ENCODE measurements at places on chromosomes 4 and X.
A peak's percentile ranks its signal among the peaks of the same experiment; 100 is the strongest.

DNA sequence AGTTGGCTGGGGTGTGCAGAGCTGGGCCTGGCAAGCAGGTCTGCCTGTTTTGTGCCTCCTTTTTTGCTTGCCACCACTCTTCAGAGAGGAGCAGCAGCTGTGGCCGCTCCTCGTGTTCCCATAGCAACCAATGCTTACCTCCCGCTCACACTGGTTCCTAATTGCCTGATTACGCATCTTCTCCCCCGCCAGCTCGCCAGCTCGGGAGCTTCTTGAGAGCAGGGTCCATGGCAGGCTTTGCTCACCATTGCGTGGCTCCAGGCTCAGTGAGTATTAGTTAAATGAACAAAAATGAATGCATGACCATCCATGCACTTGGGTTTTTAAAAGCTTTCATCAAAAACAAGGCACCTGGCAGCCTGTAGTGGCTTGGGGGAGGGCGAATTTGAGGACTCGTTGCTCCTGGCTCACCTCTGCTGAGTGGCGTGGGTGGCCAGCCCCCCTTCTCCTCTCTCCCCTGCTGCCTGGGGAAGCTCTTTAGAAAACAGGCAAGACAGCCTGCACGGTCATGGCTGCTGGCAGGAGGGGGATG is 14.2 kb upstream of the PJA1 start:
- DNase-seq = peak; percentile 17

GRCh38 chrX:124127496-124127895 is 166.0 kb downstream of the STAG2 start:
- DNase-seq = no peak

- no peak for DNase-seq
Measured at GRCh38 chr4:96593422-96593821, 753.5 kb downstream of the PDHA2 start.

GRCh38 chr4:76879731-76880364 is 18.1 kb downstream of the SOWAHB start:
- DNase-seq = no peak

DNA sequence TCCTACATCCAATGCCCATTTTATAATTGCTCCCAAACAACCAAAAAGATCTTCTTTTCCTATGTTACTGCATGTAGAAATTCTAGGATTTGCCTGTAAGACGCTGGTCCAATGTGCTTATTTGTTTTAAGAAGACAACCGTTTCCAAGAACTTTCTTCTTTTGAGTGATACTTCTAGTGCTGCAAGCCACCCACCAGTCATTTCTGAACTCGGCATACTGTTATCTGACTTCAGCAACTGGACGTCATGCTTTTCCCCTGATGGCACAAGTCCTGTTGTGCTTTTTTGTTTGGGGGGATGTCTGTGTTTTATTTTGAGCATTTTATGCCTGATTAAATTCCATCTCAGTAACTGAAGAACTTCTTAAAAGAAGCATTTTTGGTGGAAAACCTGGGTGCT is 16.0 kb upstream of the RAP1GDS1 start:
- DNase-seq = no peak

GRCh38 chr4:11632483-11632882 is 203.8 kb upstream of the HS3ST1 start:
- DNase-seq = no peak

DNA sequence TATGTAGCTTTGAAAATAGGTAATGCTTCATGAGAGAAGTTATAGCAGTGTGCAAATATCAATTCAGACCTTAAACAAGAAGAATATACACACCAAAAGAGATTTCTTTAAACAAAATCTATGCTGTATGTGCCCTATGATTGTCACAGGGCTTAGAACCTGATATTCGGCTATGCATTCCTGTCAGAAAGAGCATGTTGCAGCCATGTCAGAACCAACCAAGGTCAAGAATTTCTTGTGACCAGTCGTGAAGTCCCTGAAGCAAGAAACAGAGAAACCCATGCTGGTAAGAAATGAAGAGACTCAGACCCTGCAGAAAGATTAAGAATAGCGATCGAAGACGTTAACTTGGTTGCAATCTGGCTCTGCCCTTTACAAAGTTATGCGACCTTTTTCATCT is 210.3 kb upstream of the SPIN4 start:
- DNase-seq = peak; percentile 1

DNA sequence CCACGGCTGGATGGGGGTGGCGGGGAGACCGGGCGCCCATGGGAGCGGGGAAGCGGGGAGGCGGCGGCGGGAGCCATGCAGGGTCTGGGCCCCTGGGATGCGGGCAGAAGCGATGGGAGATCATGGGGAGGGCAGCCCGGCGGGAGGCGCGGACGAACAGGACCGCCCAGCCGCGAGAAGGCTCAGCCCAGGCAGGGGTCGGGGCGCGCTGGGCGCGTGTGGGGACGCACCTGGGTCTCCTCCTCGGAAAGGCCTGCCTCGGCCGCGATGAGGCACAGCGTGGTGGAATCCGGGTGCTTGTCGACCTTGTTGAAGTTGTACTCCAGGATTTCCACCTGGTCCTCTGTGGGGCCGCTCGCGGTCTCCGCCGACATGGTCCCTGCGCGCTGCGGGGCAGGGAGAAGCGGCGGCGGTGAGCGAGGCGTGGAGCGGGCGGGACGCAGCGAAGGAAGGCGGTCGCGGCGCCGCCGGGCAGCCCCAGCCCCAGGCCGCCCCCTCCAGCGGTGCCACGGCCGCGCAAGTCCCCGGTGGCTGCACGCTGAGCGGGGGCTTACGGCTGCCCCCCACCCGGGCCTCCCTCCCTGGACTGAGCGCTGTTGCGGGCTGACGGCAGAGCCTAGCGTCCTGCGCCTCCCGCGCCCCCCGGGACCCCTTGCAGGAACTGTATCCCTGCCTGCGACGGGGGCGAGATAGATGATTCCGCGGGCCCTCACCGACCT is 25.3 kb downstream of the HOPX start:
- peak; percentile 50 for DNase-seq

DNA sequence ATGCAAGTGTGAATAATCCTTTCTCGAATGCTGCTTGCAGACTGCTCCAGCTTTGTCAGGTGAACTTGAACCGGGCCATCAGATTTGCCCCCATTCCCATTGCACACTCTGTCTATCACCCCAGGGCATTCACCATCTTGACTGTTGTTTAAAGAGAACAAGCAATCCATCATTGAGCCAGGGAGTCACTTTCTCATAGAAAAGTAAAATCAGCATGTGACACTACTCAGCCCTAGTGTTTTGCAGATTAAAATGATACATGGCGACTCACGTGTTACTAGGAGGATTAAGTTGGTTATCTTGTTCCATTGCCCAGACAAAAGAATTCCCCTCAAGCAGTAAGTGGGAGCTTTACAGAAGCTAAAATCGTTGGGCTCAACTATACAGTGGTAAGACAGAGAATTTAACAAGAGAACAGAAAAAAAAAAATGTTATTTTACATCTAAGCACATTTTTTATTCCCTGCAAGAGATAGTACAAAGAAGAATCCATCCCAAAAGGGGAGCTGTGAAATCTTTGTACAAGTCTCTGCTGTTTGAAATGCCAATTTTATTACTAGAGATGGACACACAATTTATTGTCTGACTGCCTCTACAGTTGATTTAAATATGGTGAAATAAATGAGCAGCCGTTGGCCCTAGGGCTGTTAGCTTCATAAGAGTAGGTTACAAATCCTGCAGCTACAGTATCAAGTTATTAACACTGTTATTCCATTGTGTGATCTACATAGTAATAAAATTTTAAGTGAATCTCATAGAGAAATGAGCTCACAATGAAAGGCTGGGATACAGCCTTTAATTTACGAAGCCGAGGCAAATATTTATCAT is 67.5 kb downstream of the NEUROG2 start:
- DNase-seq = no peak

- DNase-seq = no peak
Measured at GRCh38 chr4:18397681-18398390, 376.3 kb upstream of the LCORL start.

DNA sequence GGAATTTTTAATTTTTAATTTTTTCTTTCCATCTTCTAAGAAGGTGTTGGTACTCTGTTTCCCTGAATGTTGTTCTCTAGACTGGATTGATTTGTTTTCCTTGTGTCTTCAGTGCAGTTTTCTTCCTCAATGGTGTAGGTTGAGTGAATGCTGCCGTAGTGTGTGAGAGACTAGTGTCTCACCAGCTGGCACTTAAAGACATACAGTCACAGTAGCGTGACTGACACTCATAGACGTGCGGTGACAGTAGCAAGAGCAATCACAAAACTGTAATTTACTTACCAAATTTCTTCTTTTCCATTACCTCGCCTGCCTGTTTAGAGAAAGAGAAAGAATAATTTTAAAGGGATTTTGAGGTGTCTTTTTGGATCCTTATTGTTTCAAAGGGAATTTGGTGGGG is 21.4 kb upstream of the PGM2 start:
- no peak for DNase-seq

GRCh38 chrX:98795636-98796035 is 1614.4 kb downstream of the PCDH19 start:
- DNase-seq = no peak

GRCh38 chr4:85005865-85006377 is 39.4 kb upstream of the WDFY3 start:
- no peak for DNase-seq

- DNase-seq = no peak
Measured at GRCh38 chr4:127249767-127250108, 383.0 kb upstream of the INTU start.

GRCh38 chr4:181911420-181911819 is 331.8 kb upstream of the TENM3 start:
- DNase-seq = no peak

GRCh38 chr4:77451530-77451929 is 154.1 kb upstream of the CXCL13 start:
- DNase-seq = no peak

GRCh38 chr4:86233681-86234080 is 126.2 kb downstream of the MAPK10 start:
- DNase-seq = no peak

DNA sequence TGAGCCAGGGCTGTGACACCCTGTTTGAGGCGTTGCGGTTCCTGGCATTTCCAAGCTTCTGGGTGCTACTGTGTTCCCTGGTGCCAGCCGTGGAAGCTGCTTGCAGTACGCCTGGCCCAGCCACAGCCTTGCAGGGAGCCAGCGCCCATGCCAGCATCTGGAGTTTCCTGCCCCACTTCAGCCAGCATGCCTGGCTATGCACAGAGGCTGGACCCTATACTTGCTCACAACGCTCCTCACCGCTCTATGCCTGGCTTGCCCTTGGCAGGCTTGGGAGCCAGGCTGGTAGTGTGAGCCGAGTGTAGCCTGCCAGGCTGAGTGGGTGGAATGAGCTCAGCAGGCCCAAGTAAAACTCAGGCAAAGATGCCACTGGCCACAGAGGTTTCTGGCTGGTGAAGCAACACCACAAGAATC is 22.4 kb downstream of the PRRG1 start:
- DNase-seq = no peak

GRCh38 chr4:29311247-29311646 is 1408.9 kb upstream of the PCDH7 start:
- no peak for DNase-seq

GRCh38 chrX:66164470-66164869 is 423 bp downstream of the HEPH start:
- no peak for DNase-seq

DNA sequence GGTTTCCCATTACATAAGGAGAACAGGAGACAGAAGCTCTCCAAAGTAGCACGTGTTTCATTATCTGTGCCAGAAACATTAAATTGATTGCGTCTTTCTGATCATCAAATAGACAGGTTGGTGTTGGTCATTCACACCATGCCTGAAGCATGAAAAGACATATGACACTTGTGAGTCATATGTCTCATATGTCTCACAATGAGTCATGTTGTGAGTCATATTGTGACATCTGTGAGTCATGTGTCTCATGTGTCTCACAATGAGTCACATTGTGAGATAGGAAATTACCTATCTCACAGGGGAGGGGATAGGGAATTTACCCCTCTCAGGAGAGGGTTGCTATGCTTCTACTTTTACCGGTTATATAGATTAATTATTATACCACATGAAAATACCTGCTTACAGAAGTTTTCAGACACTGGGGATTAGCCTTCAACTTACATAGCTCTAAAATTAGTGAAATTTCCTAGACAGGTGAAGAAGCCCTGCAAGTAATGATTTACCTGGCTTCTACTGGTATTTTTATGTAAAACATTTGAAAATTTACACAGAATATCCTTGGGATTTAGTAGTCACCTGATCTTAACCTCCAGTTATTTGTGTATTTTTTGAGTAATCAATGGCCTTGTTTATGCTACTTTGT is 80.8 kb downstream of the NPFFR2 start:
- DNase-seq = no peak

GRCh38 chr4:108693211-108693610 is 42.8 kb downstream of the OSTC start:
- no peak for DNase-seq

DNA sequence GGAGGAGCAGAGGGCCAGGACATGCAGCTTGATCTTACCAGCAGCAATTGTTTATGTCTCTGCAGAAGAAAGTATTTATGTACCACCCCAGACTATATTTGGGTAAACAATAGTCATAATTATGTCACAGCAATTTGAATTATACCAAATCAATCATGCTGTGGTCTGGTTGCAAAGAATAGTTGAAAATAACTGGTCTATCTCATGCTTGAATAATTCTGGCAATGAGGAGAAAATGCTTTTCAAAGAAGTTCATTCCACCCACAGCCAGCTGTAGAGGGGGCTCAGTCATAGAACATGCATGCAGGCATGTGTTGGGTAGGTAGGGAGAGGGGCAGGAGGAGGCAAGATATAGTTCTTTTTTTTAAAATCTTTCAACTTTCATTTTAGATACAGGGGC is 399.2 kb downstream of the IL15 start:
- no peak for DNase-seq

GRCh38 chr4:15158406-15159091 is 156.3 kb downstream of the CPEB2 start:
- no peak for DNase-seq

DNA sequence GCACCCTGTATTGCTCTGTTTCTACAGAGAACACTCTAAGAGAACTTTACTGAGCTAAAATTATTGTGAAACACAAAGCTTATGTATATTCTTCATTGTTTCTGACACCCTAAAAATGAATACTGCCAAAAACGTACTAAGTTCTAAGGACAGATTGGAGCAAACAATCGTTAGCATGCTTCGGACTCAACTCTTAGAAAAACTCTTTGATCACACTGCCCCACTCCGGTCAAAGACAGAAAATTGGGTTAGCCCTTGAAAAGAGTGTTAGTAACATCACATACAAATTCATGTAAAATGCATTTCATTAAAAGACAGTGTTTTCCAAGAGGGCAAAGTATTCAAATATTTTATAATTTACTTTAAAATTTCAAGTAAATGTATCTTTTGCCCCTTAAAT is 177.4 kb downstream of the DCHS2 start:
- no peak for DNase-seq

DNA sequence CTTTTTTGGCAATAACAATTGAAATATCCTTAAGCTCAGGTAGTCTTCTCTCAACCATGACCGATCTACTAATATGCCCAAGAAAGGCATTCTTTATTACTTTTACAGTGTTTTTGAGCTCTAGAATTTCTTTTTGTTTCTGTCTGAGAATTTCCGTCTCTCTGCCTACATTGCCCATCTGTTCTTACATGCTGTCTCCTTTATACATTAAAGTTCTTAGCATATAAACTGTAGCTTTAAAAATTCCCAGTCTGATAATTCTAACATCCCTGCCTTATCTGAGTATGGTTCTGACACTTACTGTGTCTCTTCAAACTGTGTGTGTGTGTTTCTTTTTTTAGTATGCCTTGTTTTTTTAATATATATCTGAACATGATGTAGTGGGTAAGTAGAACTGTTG is 658.1 kb downstream of the GRID2 start:
- DNase-seq = no peak

Data from nucleus accumbens (tissue), 56 donors.